ENCODE measurements at places on chromosomes 4 and X. TPM values are rescaled to one million over a fixed set of nuclear protein-coding genes. Genes with fewer than 3 reads are reported as not detected.

DNA sequence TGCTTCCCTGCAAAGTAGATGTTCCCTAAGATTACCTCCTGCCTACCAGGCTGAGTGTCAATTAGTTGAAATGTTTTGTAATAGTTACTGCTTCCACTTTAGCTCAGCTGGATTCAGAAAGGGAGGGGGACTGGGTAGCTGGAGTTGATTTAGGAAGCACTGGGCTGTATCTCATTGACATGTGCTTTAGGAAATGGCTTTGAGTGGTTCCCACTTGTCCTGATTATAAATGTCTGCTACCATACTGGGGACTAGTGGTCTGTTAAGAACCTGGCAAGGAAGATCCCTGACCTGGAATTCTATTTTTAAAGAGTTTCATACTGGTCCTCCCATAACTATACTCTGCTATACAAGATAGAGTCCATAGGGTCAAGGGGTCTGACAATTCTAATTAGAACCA, 363.9 kb upstream of the PPP1R2C start:
- H3K4me1 ChIP-seq = no peaks in the 10 kb centered on the region
- no peak for DNase-seq
- no peak overlapping the region for H3K4me3 ChIP-seq
- no peaks in the 10 kb centered on the region for H3K36me3 ChIP-seq
- no peaks in the 10 kb centered on the region for H3K27me3 ChIP-seq

DNA sequence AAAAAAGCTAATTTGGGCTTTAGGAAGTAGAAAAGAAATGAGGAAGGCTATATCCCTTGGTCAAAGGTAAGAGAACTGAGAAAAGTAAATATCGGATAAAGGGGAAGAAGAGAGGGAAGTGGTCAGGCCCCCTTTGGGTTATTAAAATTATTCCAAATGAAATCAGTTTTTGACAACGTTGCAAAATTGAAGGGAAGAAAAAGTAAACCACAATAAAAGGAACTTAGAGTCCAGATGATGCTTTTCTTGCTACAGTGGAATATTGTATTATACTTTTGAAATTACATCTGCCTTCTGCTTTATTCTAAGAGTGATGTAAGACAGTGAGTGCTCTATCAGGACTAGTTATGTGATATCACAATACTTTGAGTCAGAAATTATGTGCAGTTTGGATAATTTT, 59.4 kb upstream of the RBPJ start:
- H3K27ac ChIP-seq = no peak overlapping the region
- H3K4me1 ChIP-seq = no peaks in the 10 kb centered on the region
- H3K36me3 ChIP-seq = no peaks in the 10 kb centered on the region

DNA sequence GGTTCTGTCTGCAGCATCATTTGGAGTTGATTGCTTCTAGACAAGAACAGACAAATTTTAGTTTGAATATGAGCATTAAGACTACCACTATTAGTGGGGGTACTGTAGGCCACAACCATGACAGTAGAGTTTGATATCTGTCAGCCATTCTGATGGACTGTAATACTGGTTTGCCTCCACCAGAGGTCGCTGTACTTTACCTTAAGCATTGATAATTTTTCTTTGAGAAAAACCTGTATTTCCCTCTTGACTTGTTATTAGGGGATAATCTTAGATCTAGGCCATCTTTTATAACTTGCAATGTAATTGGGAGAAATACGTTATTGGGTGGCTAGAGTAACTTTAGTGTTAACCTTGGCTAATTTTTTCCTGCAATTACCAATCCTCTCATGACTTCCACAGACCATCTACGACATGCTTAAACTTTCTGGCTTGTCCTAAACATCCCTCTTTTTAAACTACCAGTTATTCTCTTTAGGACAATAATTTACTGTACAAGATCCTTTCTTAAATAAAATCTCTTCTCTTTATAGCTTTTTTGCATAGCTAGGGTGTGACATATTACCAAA, 562.4 kb downstream of the MAGEB5 start:
- H3K27ac ChIP-seq = no peak overlapping the region
- H3K4me1 ChIP-seq = no peaks in the 10 kb centered on the region
- H3K27me3 ChIP-seq = no peaks in the 10 kb centered on the region
- no peaks in the 10 kb centered on the region for H3K36me3 ChIP-seq
- no peak for DNase-seq

DNA sequence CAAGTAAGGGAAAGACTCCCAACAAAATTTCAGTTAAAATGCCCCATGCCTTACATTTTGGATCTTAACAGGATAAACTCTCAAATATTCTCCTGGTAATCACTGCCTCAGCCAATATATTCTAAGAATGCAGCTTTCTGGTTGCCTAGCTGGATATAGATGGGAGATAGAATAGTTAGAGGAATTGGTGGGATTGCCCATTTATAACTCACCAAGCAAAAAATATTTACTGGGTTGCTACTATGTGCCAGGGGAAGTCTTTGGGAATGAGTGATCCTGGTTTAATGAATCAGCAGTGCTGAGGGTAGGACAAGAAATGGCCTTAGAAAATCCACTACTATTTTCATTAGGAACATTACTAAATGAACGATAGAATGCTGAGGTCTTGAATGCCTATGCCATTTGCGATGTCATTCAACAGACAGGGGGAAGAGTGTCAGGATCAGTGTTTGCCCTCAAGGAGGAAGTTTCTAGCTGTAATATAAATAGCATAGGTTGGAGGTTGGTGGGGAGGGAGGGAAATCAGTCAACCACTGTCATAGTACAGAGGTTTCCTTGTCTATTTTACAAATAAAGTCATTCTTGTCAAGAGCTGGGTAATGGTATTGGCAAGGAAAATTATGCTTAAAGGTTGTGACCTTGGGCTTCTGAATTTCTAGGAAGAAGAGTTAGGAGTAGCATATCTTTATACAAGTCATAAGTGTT, 63.5 kb downstream of the ENOPH1 start:
- H3K27me3 ChIP-seq = no peaks in the 10 kb centered on the region
- no peaks in the 10 kb centered on the region for H3K36me3 ChIP-seq
- DNase-seq = no peak
- no peak overlapping the region for H3K27ac ChIP-seq

- no peaks in the 10 kb centered on the region for H3K27me3 ChIP-seq
- H3K36me3 ChIP-seq = no peaks in the 10 kb centered on the region
- DNase-seq = no peak
- no peak overlapping the region for H3K4me3 ChIP-seq
Observed at GRCh38 chr4:126051689-126052424, 737.1 kb downstream of the FAT4 start.

GRCh38 chrX:139758250-139758649, 50.3 kb upstream of the MCF2 start:
- no peaks in the 10 kb centered on the region for H3K4me1 ChIP-seq
- H3K27ac ChIP-seq = no peak overlapping the region
- H3K4me3 ChIP-seq = no peak overlapping the region
- no peaks in the 10 kb centered on the region for H3K36me3 ChIP-seq
- no peak for DNase-seq

- no peak overlapping the region for H3K4me3 ChIP-seq
- no peaks in the 10 kb centered on the region for H3K27me3 ChIP-seq
- H3K4me1 ChIP-seq = no peaks in the 10 kb centered on the region
- DNase-seq = no peak
- no peaks in the 10 kb centered on the region for H3K36me3 ChIP-seq
Observed at GRCh38 chrX:15911734-15912550, 57.3 kb upstream of the AP1S2 start.

GRCh38 chr4:10198365-10198764, 81.8 kb upstream of the WDR1 start:
- H3K27me3 ChIP-seq = no peaks in the 10 kb centered on the region
- no peak overlapping the region for H3K27ac ChIP-seq
- H3K4me1 ChIP-seq = no peaks in the 10 kb centered on the region

- H3K4me3 ChIP-seq = no peak overlapping the region
- H3K36me3 ChIP-seq = no peaks in the 10 kb centered on the region
- no peaks in the 10 kb centered on the region for H3K4me1 ChIP-seq
- no peak for DNase-seq
- no peaks in the 10 kb centered on the region for H3K27me3 ChIP-seq
- H3K27ac ChIP-seq = no peak overlapping the region
Observed at GRCh38 chr4:40842318-40842717, 92.6 kb downstream of the NSUN7 start.

DNA sequence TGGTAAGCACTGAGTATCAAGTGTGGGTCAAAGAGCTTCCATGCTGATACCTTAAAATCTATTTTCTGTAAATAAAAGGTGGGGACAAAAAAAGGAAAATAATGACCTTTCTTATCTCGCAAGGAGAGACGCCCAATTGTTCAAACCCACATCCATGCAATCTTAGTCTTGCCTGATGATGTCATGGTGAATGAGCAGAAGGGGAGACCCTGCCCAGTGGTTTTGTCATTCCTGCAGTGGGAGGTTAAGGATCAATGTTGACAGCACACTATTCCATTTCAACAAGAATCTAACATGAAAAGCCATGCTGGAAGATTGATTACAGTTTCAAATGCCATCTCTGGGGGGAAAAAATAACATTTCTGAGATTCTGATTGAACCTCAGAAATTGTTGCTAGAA, 40.7 kb upstream of the PUDP start:
- no peaks in the 10 kb centered on the region for H3K27me3 ChIP-seq
- DNase-seq = no peak
- no peak overlapping the region for H3K27ac ChIP-seq
- H3K4me3 ChIP-seq = no peak overlapping the region

DNA sequence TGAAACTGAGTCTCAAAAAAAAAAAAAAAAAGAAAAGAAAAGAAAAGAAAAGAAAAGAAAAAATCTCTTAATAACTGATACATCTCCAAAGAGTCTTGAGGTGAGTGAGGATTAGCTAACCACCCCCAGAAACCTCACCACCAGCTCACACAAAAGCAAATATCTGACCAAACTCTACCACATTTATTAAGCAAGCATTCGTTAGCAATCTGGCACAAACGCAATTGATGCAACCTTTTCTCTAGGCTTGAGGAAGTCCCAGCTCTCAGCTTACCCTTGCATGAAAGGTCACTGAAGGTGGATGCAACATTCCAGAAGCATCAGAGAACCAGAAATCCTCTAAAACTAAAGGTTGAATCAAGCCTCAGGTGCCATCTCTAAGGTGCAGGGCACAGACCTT, 231.9 kb upstream of the BCOR start:
- no peak for DNase-seq
- H3K36me3 ChIP-seq = no peaks in the 10 kb centered on the region
- no peaks in the 10 kb centered on the region for H3K4me1 ChIP-seq
- H3K4me3 ChIP-seq = no peak overlapping the region

DNA sequence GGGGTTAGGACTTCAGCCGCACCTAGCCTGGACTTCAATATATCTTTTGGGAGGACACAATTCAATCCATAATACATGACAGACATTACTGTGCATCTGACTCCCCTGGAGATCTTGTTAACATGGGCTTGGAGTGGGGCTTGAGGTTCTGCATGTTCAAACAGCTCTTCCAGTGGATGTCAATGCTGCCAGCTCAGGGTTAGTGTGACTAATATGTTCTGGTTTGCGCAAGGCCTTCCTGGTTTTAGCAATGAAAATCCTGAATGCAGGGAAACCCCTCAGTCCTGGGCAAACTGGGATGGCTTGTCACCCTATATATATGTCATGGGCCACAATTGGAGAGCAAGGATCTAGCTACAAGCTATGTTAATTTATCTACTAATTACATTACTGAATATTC, 2.7 kb upstream of the TSPAN7 start:
- no peaks in the 10 kb centered on the region for H3K36me3 ChIP-seq
- H3K4me3 ChIP-seq = no peak overlapping the region
- no peaks in the 10 kb centered on the region for H3K27me3 ChIP-seq
- no peak overlapping the region for H3K27ac ChIP-seq

GRCh38 chrX:72216973-72217372, 21.9 kb downstream of the ERCC6L start:
- DNase-seq = no peak
- H3K4me1 ChIP-seq = no peaks in the 10 kb centered on the region
- H3K36me3 ChIP-seq = no peaks in the 10 kb centered on the region
- no peaks in the 10 kb centered on the region for H3K27me3 ChIP-seq

DNA sequence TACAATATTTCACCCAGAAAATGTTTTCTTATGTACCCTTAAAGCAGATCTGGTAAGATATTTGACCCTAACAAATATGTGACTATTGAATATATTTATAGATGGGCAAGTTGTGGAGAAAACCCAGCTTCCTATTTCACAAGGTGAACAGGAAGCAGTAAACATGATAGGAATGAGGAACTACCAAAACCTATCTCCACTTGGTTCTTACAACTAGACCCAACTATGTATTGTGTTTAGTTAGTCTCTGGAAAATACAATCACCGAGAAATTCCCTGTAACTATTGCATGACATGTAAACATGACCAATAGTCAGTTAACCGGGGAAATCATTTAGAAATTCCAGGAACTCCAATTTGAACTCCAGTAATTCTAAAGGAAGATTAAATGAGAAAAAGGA, 8.4 kb upstream of the RXFP1 start:
- H3K4me1 ChIP-seq = no peaks in the 10 kb centered on the region
- DNase-seq = no peak
- H3K27ac ChIP-seq = no peak overlapping the region
- H3K27me3 ChIP-seq = no peaks in the 10 kb centered on the region
- H3K4me3 ChIP-seq = no peak overlapping the region

DNA sequence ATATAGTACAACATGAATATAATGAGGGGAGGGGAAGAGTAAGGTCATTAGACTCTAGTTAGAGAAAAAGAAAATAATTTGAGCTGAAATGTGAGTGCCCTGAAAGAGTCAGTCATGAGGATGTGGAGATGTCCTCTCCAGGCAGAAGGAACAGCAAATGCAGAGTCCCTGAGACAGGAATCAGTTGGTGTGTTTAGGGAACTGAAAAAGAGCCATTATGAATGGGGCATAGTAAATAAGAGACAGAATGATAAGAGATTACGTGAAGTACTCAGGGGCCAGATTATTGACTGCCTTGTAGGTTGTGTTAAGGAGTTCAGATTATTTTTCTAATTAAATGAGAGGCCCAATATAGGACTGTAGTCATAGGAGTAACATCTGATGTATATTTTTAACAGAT, 147.0 kb downstream of the PDLIM5 start:
- H3K36me3 ChIP-seq = no peaks in the 10 kb centered on the region
- DNase-seq = no peak
- no peak overlapping the region for H3K4me3 ChIP-seq
- H3K27me3 ChIP-seq = no peaks in the 10 kb centered on the region
- H3K4me1 ChIP-seq = no peaks in the 10 kb centered on the region

- H3K4me3 ChIP-seq = no peak overlapping the region
- no peak for DNase-seq
- no peaks in the 10 kb centered on the region for H3K27me3 ChIP-seq
- H3K27ac ChIP-seq = no peak overlapping the region
- no peaks in the 10 kb centered on the region for H3K36me3 ChIP-seq
Observed at GRCh38 chr4:38189445-38189844, 229.2 kb downstream of the PTTG2 start.

- no peaks in the 10 kb centered on the region for H3K4me1 ChIP-seq
- no peak for DNase-seq
- no peak overlapping the region for H3K27ac ChIP-seq
- H3K4me3 ChIP-seq = no peak overlapping the region
Observed at GRCh38 chr4:139876337-139876941, 210.8 kb downstream of the MGST2 start.

GRCh38 chr4:75497133-75497532, 17.1 kb downstream of the RCHY1 start:
- H3K27me3 ChIP-seq = no peaks in the 10 kb centered on the region
- peaks cover 4% of the 10 kb centered on the region for H3K36me3 ChIP-seq
- no peak overlapping the region for H3K4me3 ChIP-seq
- DNase-seq = no peak

The RAI2 gene
- total RNA-seq = 0.76 TPM

The DUSP9 gene
- not detected for total RNA-seq

The FGF13 gene
- total RNA-seq = not detected

The CXorf49 gene
- not detected for total RNA-seq

The PRRG3 gene
- total RNA-seq = not detected

The GPR34 gene
- total RNA-seq = not detected

The FGD1 gene
- 0.10 TPM for total RNA-seq

The TLR8 gene
- total RNA-seq = not detected

The MAGEA10 gene
- total RNA-seq = not detected

Data from T-cell (primary cell).